Right atrium auricular region (tissue), 2 donors: ENCODE measurements at places on chromosomes 1 and 21. TPM values are rescaled to one million over a fixed set of nuclear protein-coding genes. Genes with fewer than 3 reads are reported as not detected.

DNA sequence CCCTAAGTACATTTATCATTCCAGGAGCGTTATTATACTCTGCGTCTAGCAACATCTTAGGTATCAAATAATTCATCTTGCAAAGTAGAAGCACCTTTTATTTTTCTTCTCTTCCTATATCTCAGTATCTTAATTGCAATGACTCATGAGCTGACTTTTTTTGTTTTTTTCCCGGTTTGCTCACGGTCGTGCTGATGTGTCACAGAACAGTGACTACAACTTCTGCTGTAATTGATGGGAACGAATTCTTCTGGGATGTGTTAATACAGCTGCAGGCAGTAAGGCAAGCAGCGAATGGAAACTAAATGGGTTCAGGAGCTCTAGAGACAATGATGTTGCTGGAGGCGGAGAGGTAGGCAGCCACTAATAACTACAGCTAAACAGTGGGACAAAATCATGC is 89.8 kb upstream of the TMPRSS15 start:
- no peak for DNase-seq

DNA sequence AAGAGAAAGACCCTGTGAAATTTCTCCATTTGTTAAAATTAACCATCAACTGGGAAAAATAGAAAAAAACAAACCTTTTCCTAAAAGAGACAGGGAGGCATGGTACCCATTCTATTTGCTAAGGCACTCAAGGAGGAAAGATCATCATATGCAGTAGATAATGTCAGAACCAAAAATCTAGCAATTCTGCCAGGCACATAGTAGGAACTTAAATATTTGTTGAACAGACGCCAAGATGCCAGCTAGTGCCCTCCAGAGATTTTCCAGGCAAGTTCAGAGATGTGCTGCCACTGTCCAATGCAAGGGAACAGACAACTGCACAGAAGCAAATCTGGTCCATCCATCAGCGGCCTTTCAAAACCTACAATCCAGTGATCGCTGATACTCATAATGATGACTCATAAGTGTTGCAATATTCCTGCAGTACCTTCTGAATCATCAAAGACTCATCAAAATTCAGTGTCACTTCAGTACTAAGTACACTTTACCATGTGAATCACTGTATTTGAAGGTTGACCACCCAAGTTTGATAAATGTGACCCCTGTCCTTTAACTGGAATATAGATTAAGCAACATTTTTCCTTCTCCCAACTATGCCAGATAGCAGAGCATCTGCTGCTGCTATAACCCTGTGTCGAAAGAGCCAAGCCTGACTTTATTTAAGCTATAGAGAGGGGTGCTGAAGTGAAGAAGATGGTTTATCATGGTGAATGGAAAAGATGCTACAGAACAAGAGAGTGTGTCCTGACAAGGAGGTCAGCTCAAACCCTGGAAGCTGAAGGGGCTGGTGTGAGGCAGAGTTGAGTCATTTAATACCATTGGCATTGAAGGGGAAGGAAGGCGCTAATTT is 99.1 kb downstream of the MT1HL1 start:
- DNase-seq, result no peak

The TAL1 gene
- 3.1 TPM for total RNA-seq

The ANGPTL1 gene
- 29.6 TPM for total RNA-seq

- DNase-seq, result no peak
These were observed 48.3 kb downstream of the IGSF21 start for GRCh38 chr1:18155881-18156385.

DNA sequence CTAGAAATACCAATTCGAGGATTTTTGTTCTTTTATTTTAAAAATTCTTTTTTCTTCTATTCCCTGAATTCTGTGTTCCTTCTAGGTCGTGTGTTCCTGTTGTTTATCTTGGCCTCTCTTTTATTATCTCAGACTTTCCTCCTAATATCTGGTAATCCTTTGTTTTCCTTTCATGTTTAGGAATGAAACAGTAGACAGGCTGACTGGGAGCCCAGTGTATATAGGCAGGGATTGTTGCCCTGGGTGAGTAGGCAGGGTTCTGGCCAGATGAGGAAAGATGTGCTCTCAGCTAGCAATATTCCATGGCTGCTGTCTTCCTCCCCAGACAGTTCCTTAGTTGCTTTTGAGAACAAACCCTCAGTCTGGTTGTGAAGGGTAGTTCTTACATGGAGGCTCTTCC is 161.8 kb upstream of the PDE4B start:
- no peak for DNase-seq

The SLC30A2 gene
- total RNA-seq, result 0.63 TPM

The PLPPR4 gene
- total RNA-seq, result 0.37 TPM
